Aorta (tissue), 5 donors: ENCODE measurements at places on chromosomes 1 and 21. TPM values are rescaled to one million over a fixed set of nuclear protein-coding genes. Genes with fewer than 3 reads are reported as not detected.

The AZIN2 gene
- 14.4 TPM for total RNA-seq

DNA sequence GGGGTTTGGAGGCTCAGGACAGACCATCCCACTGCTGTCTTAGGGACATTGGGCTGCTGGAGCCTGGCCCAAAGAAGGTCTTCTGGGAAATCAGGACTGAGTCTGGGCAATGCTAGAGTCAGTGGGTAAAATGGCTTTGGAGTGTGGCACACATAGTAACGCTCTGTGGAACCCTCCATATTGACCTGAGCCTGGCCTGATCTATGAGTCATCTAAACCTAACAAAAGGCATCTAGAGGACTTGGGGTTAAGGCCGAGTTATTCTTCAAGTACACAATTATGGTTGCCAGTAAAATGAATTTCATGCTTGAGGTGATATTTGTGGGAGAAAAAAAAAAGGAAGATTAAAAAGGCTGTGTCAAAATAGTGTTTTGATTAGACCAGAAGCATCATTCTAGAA lies 77.7 kb downstream of the ST6GALNAC5 start:
- no peak for DNase-seq

DNA sequence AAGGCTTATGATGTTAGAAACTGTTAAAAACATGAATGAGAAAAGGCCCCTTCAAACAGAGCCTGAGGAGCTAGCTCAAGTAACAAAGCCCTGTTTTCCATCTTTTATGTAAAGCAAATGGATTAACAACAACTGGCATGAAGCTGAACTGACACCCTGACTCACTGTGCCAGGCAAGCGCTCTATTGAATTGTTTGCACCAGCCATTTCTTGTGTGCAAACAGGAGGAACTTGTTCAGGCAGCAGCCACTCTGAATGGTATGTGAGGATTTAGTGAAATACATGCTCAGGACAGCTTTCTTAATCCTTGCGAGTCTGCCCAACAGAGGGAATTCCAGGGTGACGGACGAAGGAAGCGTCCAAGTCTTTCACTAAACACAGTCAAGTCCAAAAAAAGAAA lies 291.1 kb upstream of the ADGRL2 start:
- DNase-seq, result no peak

DNA sequence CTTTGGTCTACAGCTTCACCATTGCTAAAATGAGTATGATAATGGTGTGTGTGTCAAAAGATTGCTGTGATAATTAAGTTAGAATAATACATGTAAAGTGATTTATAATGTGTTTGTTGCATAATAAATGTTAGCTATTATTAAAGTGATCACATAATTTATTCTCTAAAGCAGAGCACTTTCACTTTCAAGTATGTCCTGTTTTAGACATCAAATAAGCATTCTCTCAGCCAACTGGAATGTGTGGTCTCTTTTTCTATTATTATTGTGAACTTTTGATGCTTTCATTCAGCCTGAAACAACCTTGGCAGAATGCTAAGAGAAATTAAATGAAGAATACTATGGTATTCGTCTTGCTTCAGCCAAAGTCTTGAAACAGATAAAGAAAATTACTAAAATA lies 102.8 kb upstream of the COL11A1 start:
- DNase-seq, result no peak
